Activated T-helper 9 cell treated with anti-CD3 and anti-CD28 coated beads, Interleukin-2, amount 50 U/mL, for 16 hours (primary cell): ENCODE measurements at places on chromosomes 12 and 14.
A peak's percentile ranks its signal among the peaks of the same experiment; 100 is the strongest.

- DNase-seq: no peak
Measured at GRCh38 chr14:65075628-65076325, 26.5 kb downstream of the MAX start.

- DNase-seq: no peak
Measured at GRCh38 chr12:34597548-34598351, 575.5 kb downstream of the ALG10 start.

GRCh38 chr14:90235179-90235976, 21.0 kb upstream of the PSMC1 start:
- peak; percentile 46 for DNase-seq

DNA sequence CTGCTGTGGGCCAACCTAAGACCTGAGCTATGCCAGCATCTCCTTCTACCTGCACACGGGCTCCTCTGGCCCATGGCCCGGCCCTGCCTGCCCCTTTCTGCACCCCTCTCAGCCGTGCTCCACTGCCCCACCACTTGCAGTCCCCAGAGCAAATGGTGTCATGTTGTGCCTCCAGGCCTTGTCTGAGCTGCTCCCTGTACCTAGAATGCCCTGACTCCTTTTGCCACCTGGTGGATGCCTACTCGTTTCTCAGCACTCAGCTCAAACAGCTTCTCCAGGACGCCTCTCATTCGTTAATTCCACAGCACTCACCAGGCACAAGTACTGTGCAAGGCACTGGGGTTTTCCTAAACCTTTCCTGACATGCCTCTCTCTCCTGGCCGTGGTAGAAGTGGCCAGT, 63.2 kb upstream of the PNMA1 start:
- DNase-seq: no peak

GRCh38 chr12:57039016-57039798, 10.7 kb downstream of the MYO1A start:
- DNase-seq: no peak

DNA sequence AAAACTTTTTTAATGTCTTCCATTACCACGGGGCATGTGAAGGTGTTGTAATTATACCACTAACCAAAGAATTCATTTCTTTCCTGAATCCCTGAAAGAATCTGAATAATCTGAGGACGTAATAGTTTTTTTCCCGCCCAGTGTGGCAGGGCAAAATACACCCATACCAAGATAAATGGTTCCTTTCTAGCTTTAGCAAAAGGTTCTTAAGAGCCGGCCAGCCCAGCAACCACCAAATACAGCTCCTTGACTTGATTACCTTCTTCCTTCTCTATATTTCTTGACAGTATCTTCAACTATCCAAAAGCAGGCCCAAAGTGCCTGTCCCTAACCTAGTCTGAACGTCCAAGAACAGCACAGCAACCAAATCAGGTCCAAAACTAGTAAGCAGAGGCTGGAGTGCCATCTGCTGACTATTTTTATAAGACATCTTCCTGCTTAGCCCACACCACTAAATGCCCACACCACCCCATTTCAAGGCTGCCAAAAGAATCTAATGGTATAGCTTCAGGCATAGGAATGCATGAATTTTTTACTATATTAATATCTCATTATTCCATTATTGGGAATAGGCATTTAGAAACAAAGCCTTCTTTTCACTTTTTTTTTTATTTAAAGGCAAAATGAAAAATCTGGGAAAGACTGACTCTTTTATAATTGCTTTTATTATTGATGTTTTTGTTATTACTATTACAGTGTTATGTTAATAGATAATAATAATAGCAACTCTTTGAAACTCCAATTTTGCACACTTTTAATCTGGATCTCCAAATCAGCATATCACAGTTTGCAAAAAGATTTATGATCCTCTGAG, 524.4 kb downstream of the MED13L start:
- no peak for DNase-seq

DNA sequence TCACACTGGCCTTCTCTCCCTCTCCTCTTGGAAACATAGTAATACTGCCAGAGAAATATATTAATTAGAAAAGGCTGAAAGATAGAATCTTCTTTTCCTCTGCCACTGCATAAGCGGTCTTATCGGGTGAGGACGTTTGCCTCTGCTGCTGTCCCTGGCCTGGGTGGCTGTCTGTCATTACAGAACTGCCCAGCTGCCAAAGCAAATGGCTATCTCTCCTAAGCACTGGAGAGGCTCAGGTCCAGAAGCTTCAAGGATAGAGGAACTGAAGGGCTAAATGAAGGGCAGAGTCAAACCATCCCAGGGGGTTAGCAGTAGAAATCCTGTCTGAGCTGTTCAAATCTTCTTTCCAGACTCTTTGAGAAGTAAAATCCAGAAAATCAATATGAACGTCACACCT, 198.6 kb upstream of the CAND1 start:
- DNase-seq: no peak

GRCh38 chr12:84745127-84745526, 167.5 kb downstream of the SLC6A15 start:
- no peak for DNase-seq

DNA sequence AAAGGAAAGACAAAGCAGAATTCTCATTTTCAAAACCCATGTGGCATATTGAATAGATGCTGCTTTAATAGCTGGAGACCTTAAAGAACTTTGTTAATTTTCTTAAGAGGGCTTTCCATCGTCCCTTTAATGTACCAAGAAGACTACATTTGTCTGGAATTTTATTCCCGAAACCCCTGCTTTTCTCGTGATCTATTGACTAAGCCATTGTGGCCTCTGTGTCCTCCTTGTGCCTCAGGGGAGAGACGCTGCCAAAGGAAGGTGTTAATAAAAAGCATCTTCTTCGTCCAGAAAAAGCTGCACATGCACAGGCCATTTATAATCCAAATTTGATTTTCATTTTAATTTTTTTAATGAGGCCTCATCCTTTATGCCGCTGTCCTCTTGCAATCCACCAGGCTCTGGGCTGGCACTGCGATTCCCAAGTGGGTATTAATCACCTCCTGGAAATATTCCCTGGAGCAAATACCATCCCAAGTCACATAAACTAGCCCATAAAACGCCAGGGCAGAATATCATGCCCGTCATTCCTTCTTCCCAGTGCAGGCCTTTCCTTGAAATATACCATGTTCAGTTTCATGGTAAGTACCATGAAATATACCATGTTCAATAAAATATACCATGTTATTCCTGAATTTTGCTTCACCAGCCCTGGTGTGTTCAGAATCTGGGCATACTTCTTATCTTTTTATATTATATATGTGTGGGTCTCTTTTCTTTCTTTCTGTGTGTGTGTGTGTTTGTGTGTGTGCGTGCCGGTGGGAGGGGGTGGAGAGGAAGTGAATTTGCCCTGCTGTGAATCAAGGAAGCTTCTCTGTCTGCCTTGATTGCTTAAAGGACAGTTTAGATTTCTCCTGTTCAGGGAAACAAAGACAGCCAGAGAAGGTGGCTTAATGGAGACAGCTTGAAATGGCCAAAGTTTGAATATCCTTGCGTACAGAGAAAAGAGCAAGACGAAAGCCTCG, 147.6 kb downstream of the PHETA1 start:
- DNase-seq: no peak

GRCh38 chr12:24404086-24404815, 454.8 kb upstream of the SOX5 start:
- DNase-seq: no peak

DNA sequence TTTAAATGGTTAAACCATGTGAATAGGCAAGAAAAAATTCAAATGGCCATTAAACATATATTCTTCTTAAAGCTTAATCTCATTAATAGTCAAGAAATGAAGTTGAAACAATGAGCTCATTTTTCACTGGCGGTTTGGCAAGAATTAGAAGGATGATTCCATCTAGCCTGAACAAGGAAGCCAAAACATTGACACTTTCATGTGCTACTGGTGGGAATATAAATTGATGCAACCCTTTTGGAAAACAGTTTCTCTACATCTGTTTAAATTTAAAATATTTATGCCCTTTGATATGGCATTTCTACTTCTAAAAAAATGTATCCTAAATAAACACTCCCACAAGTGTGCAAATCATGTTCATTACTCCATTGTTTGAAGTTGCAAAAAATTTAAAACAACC, 174.7 kb upstream of the HIF1A start:
- no peak for DNase-seq

- DNase-seq: no peak
Measured at GRCh38 chr14:70934502-70935134, 27.4 kb downstream of the PCNX1 start.

DNA sequence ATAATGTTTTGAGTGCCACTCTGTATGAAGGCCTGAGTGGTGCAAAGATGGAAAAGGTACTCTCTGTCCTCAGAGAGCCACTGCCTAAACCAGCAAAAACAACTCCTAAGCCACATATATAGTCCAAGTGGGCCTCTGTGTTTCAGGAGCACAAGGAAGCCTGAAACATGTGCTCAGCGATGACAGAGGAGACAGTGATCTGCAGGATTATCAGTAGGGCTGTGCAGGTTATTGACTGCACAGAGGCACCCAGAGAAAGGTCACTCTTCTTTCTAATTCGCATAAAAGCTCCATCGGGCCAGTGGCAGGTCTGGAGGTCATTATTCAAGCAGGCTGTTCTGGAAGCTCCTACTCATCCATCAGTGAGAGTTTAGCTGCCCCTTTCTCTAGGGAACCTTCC, 361.9 kb downstream of the BCL11B start:
- DNase-seq: no peak

DNA sequence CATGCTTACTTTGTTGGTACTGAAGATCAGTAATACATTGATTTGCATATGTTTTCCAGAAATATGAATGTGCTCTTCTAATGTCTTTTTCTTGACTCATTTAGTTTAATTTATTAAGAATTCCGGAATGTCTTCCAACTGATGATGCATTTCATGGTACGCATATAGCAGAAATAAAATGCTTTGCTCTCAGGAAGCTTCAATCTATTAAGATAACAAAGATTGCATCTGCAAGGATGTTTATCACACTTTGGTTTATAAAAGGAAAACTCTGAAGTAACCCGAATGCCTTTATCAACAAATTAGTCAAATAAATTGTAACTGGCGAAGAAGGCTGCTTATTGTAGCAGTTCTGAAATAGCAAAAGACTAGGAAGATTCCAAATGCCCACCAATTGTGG, 166.4 kb upstream of the LMNTD1 start:
- no peak for DNase-seq

DNA sequence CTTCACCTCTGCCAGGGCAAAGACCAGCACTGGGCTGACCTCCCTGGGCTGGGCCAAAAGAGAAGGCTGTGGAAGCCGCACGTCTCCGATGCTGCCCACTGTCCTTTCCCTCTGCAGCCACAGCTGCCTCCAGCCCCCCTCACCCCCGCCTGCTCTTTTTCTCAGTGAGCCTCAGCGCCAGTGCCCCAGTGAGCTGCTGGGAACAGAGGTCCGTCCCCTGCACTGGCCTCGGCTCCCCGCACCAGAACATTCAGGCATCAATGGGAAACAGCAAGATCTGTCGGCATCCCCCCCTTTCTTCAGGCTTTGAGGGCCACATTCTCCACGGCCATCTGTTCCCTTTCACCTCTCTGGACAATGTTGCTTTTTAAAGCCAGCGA, 398.1 kb downstream of the ZFP36L1 start:
- no peak for DNase-seq

GRCh38 chr12:6547566-6547965, 8.3 kb downstream of the IFFO1 start:
- no peak for DNase-seq
